Skeletal muscle cell (primary cell): ENCODE measurements at places on chromosomes 1 and 21.

DNA sequence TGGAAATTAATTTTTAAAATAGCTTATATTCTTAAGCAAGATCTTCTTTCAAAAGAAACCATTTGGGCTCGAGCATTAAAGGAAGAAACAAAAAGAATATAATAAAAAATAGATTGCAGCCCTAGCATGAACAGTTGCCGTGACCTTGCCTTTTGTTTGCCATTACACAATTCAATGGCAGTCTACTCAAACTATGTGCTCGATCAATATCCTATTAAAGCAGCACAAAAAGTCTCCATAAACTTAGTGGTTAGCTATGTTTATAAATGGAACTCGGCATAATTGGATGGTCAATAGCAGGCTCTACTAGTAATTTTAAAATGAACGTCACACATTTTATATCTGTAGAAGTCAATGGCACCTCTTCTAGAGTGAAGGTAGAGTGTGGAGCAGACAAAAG, 256.5 kb downstream of the NFIA start:
- no peak for DNase-seq

DNA sequence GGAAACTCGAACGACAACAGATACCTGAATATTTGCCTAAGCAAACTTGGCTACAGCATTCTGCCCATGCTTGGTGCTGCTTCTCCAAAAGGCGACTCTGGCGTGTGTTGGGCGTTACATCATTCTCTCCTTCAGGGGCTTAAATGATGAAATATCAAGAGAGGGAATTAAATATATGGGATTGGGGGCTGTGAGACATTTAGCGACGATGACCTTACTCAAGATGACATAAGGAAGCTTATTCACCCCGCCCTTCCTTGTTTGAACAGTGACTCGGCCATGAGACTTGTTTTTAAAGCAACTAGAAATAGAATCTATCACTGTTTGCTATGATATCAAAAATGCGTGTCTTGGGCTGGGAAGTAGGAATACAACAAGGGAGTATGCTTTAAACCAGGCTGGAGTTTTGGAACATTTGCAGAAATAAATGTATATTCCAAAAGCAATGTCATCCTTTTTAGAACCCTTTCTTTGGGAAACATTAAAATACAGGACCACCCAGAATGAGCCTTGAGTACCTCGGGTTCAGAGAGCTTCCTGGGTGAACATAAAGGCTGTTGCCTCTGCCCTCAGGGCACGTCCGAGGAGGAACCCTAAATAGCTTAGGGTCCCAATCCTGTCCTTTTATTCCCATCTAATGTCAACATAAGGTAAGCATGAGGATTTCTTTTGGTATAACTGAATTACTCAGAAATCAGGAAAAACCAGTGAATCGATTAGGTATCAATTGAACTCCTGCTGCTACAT, 123.3 kb upstream of the SLC45A1 start:
- no peak for DNase-seq

- no peak for DNase-seq
Observed at GRCh38 chr1:79177844-79178243, 171.3 kb upstream of the ADGRL4 start.

GRCh38 chr21:18518054-18518481, 114.5 kb upstream of the TMPRSS15 start:
- no peak for DNase-seq

DNA sequence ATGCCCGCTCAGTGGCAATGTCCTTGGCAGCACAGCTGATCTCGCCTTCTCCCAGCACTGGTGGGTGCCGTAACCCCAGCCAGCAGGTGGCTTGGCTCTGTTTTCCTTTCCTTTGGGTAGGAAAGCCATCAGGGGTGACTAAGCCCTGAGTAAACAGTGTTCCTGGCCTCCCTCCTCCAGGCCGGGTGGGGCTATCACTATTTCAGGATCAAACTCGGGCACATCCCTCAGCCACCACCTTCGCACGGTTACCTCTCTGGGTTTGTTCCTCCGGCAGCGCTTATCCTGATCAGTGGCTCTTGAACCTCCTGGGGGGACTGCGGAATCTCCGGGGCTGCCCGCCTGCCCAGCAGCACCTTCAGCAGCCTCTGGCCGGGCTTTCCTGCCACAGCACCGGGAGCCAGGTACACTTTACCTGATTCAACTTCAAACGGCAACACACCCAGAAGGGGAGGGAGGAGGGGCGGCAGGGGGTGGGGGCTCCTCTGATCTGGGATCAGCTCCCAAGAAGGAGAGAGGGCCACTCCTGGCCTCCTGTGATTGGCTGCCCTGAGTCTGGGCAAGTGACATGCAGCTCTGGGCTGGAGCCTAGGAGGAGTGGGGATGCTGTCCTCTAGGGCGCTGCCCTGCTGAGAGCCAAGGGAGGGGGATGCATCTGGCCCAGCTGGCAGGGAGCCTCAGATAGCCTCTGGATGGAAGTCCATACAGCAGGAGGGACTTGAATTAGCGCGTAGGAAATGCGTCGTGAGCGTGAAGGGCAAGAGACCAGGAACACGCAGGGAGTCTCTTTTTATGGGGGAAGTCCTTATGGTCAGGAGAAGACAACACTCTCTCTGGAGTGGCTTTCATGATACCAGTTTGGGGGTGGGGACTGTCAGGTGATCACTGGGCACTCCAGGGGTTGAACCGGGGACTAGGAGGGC, at the start of gene ASCL5:
Gene ASCL5 (minus strand): TSS at position 353 of the 923 bp plus-strand sequence. CDS start 11,812 bp downstream, outside the sequence.
- no peak for DNase-seq

DNA sequence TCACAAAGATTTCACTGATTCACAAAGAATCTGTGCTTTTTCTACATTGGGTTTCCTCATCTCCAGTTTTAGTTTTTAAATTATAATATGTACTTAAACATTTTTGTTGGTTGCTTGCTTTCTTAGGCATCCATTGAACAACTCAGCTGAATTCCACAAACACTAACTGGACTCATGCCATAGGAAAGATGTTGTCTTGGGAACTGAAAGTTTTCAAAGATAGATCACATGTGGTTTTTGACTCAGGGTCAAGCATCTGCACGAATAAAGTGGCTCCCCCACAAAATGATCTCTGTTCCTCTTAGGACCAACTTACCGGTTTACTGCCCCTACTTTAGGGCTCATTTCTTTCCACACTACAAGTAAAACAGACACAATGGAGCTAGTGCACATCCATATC, 3.1 kb upstream of the KRTAP21-1 start:
- DNase-seq: no peak

GRCh38 chr1:181557313-181557712, 74.0 kb downstream of the CACNA1E start:
- no peak for DNase-seq

DNA sequence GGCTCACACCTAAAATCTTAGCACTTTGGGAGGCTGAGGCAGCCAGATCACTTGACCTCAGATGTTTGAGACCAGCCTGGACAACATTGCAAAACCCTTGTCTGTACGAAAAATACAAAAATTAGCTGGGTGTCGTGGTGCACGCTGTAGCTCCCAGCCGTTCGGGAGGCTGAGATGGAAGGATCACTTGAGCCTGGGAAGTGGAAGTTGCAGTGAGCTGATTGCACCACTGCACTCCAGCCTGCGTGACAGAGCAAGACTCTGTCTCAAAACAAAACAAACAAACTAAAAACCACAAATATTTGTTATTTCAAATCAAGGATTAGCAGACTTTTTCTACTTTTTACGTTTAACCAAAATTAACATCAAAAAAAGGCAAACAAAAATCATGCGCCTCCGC, 31.3 kb downstream of the INKA2 start:
- DNase-seq: no peak

GRCh38 chr1:240876071-240876470, 264.1 kb upstream of the GREM2 start:
- no peak for DNase-seq

DNA sequence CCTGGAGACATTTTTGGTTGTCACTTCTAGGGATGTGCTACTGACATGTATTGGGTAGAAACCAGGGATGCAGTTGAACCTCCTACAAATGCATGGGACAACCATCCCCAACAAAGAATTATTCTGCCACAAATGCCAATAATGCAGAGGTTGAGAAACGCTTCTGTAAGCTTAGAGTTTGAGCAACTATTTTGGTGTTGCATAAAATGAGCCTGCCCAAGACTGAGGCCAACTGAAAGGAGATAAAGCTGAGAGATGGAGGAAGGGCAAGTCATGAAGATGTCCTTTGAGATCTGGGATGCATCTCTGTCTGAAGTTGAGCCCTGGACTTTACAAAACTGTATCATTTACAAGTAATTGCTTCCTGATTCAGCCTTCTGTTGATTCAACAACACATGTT, 106.9 kb downstream of the KCNJ15 start:
- no peak for DNase-seq
